ENCODE measurements at places on chromosomes 4 and X.

DNA sequence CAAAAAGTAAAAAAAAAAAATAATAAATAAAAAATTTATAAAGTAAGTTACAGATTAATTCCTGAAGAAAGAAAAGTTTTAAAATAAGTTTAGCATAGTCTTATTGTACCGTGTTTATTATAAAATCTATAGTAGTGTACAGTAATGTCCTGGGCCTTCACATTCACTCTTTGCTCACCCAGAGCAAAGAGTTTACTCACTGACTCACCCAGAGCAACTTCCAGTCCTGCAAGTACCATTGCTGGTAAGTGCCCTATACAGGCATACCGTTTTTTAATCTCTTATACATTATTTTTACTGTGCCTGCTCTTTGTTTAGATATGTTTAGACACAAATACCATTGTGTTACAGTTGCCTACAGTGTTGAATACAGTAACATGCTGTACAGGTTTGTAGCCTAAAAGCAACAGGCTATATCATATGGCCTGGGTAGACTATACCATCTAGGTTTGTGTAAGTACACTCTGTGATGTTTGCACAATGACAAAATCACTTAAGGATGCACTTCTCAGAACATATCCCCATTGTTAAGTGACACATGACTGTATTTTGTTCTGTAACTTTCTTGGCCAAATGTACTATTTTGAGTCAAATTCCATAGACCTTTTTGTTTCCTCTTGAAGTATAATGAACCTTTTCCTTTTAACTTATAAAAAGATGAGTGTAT, 199.0 kb upstream of the NUDT6 start:
- DNase-seq: no peak

DNA sequence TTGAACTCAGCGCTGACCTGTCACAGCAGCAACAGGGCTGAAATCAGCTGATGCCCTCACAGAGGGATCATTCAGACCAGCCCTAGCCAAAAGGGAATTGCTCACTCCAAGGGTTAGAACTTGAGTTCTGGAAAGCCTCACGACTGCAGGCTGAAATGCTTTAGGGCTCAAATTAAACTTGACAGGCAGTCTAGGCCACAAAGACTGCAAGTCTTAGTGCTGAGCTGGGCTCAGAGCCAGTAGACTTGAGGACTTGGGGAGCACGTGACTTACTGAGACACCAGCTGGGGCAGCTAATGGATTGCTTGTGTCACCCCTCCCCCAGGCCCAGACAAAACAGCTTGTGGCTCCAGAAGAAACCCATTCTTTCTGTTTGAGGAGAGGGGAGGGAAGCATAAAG, 119.0 kb upstream of the SLC6A14 start:
- no peak for DNase-seq

GRCh38 chr4:118718511-118719170, 33.4 kb downstream of the METTL14 start:
- DNase-seq: no peak

DNA sequence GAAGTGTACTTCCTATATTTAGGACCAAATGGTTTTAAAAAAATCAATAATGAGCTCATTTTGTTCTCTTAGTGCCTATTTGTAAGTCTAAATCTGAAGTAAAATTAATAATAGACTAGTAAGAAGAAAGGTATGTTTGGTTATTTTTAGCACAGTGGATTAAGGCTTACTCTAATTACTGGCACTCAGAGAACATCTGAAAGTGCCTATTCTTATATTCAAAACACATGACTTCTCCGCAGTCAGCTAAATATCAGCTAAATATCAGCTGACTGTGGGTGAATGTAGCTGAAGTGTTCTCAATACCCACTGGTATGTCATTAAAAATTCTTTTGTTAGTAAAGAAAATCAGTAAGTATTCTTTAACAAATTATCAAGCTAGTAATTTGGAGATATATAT, 6.0 kb downstream of the AP1S2 start:
- DNase-seq: no peak

All from stimulated activated CD4-positive, alpha-beta T cell treated with anti-CD3 and anti-CD28 coated beads, Interleukin-15, amount 100 ng/mL, for 1 hour (primary cell).